ENCODE measurements at places on chromosomes 6 and 20. TPM values are rescaled to one million over a fixed set of nuclear protein-coding genes. Genes with fewer than 3 reads are reported as not detected.
A peak's percentile ranks its signal among the peaks of the same experiment; 100 is the strongest.

GRCh38 chr20:38985060-38985459, 22.9 kb downstream of the DHX35 start:
- H3K4me3 ChIP-seq: no peak overlapping the region
- H3K4me1 ChIP-seq: peaks cover 26% of the 10 kb centered on the region
- no peaks in the 10 kb centered on the region for H3K27me3 ChIP-seq
- DNase-seq: no peak
- H3K27ac ChIP-seq: no peak overlapping the region

The MYO6 gene
- total RNA-seq: 0.37 TPM

DNA sequence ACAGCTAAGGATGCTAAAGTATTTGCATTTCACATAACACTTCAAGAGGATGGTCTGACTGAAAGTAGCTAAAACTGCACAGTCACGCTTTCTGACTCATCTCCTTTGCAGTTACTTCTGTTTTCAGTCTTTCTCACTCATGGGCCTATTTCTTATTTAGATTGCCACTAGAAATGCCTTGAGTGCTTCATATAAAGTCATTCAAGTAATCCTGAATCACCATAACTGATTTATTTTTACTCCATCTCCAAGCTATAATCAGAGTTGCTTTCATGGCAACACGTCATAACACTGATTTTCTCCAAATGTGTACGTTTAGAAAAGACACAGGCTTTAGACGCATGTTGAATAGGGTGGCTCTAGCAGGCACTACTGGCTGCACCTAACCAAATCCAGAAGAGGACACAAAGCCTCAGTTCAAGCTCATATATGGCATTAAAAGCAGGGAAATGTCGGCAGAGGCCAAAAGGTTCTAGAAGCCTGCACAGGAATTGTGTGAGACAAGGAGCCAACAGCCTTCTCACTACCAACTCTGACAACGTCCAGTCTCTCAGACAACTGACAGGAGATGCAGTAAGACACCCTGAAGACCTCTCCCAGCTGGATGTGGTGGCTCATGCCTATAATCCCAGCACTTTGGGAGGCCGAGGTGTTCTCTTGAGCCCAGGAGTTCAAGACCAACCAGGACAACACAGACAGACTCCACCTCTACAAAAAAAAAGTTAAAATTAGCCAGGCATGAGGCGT, 64.1 kb upstream of the BEND6 start:
- peak; percentile 5 for DNase-seq
- H3K27me3 ChIP-seq: no peaks in the 10 kb centered on the region
- peaks cover 35% of the 10 kb centered on the region for H3K4me1 ChIP-seq

DNA sequence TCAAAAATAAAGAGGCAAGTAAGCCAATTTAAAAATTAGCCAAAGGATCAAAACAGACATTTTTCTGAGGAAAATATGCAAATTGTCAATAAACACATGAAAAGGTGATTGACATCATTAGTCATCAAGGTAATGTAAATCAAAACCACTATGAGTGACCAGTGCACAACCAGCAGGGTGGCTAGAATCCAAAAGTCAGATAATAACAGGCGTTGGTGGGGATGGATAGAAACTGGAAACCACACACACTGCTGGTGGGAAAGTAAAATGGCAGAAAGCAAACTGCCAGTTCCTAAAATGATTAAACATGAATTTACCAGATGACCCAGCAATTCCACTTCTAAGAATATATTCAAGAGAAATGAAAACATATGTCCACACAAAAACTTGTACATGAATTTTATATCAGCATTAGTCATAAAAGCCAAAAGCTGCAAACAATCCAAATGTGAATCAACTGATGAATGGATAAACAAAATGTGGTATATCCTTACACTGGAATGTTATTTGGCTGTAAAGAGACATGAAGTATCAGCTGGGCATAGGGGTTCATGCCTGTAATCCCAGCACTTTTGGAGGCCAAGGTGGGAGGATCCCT, 74.8 kb upstream of the MBOAT1 start:
- H3K27me3 ChIP-seq: peaks cover 19% of the 10 kb centered on the region
- H3K36me3 ChIP-seq: no peaks in the 10 kb centered on the region
- no peak overlapping the region for H3K27ac ChIP-seq
- no peak overlapping the region for H3K4me3 ChIP-seq
- no peak for DNase-seq

GRCh38 chr6:32168807-32169591, 4.6 kb downstream of the EGFL8 start:
- H3K4me1 ChIP-seq: peaks cover 17% of the 10 kb centered on the region
- peaks cover 17% of the 10 kb centered on the region for H3K36me3 ChIP-seq
- no peak overlapping the region for H3K27ac ChIP-seq
- no peak overlapping the region for H3K4me3 ChIP-seq

GRCh38 chr6:155881826-155882526, 426.3 kb upstream of the NOX3 start:
- no peaks in the 10 kb centered on the region for H3K27me3 ChIP-seq
- H3K27ac ChIP-seq: no peak overlapping the region
- DNase-seq: no peak
- H3K4me3 ChIP-seq: no peak overlapping the region
- H3K36me3 ChIP-seq: no peaks in the 10 kb centered on the region

DNA sequence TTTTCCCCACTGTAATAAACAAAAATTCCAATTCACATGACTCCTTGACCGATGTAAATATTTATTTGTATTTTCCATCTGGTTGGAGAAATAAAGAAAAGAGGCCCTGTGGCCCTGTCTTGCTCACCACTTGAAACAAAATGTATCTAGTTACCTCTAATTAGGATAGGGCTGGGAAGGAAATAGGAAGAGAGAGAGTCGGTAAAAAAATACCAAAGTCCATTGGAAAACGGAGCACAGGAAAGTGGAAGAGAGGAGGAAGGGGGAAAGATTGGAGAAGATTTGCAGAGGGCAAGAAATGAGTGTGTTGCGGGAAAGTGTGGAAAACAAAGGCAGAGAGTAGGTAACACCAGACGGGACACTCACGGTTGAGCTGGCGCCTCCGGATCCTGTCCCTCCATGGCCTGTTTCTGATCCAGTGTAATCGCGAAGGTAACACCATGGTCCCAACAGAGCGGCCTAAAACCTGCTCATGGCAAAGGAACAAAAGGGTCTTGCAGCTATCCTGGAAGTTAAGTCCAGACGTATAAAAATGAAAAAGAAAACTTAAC, 105.8 kb upstream of the RIPOR2 start:
- peaks cover 69% of the 10 kb centered on the region for H3K4me1 ChIP-seq
- peaks cover 15% of the 10 kb centered on the region for H3K36me3 ChIP-seq
- H3K27ac ChIP-seq: peak overlapping the region; percentile 95
- DNase-seq: no peak

The VGLL2 gene
- total RNA-seq: not detected

- no peaks in the 10 kb centered on the region for H3K4me1 ChIP-seq
- peaks cover 19% of the 10 kb centered on the region for H3K27me3 ChIP-seq
- no peak for DNase-seq
These were observed at the start of gene CALHM5 for GRCh38 chr6:116511424-116512110. TSS of gene CALHM5 (plus strand) at chr6:116511639. CDS start at chr6:116511697, 58 bp downstream.

GRCh38 chr6:28876710-28877109, 47.1 kb downstream of the TRIM27 start:
- no peak overlapping the region for H3K27ac ChIP-seq
- peaks cover 3% of the 10 kb centered on the region for H3K36me3 ChIP-seq
- peaks cover 33% of the 10 kb centered on the region for H3K27me3 ChIP-seq

- no peak for DNase-seq
- H3K27me3 ChIP-seq: no peaks in the 10 kb centered on the region
- no peak overlapping the region for H3K4me3 ChIP-seq
- peaks cover 16% of the 10 kb centered on the region for H3K36me3 ChIP-seq
- no peaks in the 10 kb centered on the region for H3K4me1 ChIP-seq
These were observed 9.6 kb upstream of the CPNE5 start for GRCh38 chr6:36848658-36849441.

DNA sequence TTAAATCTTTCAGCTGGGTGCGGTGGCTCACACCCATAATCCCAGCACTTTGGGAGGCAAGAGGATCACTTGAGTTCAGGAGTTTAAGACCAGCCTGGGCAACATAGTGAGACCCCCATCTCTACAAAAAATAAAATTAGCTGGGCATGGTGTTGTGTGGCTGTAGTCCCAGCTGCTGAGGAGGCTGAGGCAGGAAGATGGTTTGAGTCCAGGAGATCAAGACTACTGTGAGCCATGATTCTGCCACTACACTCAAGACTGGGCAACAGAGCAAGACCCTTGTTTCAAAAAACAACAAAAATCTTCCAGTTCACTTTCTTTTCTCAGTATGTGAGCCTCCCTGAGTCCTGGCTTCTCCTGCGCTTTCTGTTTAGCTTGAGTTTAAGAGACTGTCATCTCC, 7.9 kb downstream of the SDHAF4 start:
- H3K4me1 ChIP-seq: peaks cover 20% of the 10 kb centered on the region
- H3K4me3 ChIP-seq: no peak overlapping the region
- no peak overlapping the region for H3K27ac ChIP-seq
- no peak for DNase-seq
- H3K27me3 ChIP-seq: no peaks in the 10 kb centered on the region

The SAMD5 gene
- total RNA-seq: not detected

The RRAGD gene
- total RNA-seq: 7.8 TPM

DNA sequence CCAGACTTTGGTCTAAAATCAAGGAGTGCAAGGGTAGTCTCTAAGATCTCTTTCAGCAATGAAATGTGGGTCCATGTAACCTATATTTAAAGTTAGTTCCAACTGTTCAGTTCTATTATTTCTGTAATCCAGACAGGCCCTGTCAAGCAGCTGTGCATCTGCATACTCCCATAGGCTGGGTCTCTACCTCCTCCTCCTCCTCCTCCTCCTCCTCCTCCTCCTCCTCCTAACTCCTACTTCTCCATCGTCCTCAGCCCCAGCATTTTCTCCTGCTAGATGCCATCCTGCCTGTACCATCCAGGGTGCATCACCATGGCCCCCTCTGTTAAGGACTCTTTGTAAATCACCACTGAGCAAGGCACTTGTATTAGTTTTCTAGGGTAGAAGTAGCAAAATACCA, 52.4 kb upstream of the TPD52L1 start:
- H3K27me3 ChIP-seq: peaks cover 22% of the 10 kb centered on the region
- no peak for DNase-seq
- peaks cover 5% of the 10 kb centered on the region for H3K4me1 ChIP-seq
- peaks cover 1% of the 10 kb centered on the region for H3K36me3 ChIP-seq

- no peak overlapping the region for H3K27ac ChIP-seq
- no peaks in the 10 kb centered on the region for H3K27me3 ChIP-seq
- H3K36me3 ChIP-seq: peaks cover 47% of the 10 kb centered on the region
- no peaks in the 10 kb centered on the region for H3K4me1 ChIP-seq
- H3K4me3 ChIP-seq: no peak overlapping the region
These were observed 83.6 kb downstream of the PREP start for GRCh38 chr6:105319331-105319730.

DNA sequence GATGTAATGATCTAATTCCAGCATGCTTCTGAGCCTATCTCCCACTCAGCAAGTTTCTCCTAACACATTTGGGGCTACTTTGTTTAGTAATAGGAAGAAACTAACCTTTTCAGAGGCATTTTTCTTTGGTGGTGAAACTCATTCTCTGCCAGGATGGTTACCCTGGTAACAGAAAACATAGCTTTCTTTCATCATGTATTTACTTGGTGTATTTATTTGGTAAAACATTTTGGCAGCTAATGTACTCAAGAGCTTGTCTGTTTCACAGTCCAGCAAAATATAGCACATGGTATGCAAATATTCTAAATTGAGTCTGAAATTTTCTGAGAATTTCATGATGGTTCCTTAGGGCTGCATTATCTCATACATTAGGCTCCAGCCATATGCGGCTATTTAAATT, 100.0 kb downstream of the SLC35B3 start:
- no peak for DNase-seq
- H3K27ac ChIP-seq: no peak overlapping the region
- H3K27me3 ChIP-seq: no peaks in the 10 kb centered on the region
- no peak overlapping the region for H3K4me3 ChIP-seq
- H3K4me1 ChIP-seq: no peaks in the 10 kb centered on the region

DNA sequence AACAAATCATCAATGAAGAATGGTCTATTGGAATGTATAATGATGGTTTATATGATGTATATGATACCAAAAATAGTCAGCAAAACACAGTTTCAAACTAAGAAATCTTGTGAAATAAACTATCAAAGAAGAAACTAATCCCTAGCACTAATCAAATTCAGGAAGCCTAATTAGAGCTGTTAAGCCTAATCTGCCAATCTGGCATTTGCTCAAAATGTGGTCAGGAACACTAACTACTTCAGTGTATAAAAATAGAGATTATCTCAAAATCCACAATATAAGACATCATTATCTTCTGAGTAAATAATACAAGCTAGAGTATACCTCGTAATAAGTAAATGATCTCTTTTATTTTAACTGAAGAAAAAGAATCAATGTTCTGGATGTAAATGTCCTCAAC, 12.8 kb upstream of the AKAP7 start:
- H3K36me3 ChIP-seq: no peaks in the 10 kb centered on the region
- no peak overlapping the region for H3K4me3 ChIP-seq
- peaks cover 15% of the 10 kb centered on the region for H3K27me3 ChIP-seq

DNA sequence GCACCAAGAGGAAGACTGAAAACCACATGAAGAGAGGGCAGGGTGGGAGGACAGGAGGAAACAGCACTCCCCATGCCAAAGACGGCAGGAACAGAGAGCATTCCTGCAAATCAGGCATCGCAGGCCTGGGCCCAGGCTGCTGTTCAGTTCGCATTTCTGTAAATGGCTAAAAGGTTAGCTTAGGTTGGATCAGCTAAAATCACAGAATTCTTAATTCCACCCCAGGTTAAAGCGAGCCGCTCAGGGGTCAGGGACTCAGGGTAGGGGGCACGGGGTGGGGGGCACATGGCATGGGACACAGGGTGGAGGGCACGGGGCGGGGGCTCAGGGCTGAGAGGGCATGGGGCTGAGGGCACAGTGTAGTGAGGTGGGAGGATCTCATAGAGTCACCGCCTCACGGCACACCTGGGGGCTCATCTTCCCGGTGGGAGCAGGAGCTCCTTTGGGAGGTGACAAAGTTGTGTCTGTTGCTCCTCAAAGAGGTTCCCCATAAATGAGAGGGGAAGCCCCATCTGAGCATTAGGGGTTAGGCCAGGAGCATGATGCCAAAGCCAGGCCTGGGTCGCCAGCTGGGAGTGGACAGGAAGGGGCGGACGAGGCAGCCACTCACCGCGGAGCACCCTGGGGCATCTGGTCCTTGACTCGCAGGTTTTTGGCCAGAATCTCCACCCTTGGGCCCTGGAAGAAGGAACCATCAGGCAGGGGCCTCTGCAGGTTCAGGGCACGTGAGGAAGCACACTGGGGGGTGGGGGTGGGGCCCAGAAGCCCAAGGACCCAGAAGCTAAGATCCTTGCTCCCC, 200.7 kb downstream of the PREX1 start:
- peaks cover 20% of the 10 kb centered on the region for H3K36me3 ChIP-seq
- DNase-seq: no peak
- H3K27me3 ChIP-seq: no peaks in the 10 kb centered on the region
- peaks cover 10% of the 10 kb centered on the region for H3K4me1 ChIP-seq

DNA sequence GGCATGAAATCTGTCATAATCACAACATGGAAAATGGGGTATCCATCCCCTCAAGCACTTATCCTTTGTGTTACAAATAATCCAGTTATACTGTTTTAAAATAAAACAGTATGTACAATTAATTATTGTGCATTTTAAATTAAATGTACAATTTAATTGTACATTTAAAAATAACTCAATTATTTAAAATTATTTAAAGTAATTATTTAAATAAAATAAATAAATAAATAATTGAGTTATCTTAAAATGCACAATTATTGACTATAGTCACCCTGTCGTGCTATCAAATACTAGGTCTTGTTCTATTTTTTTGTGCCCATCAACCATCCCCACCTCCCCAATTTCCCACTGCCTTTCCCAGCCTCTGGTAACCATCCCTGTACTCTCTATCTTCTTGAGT, 66.9 kb upstream of the KCNG1 start:
- no peak overlapping the region for H3K4me3 ChIP-seq
- DNase-seq: no peak
- peaks cover 5% of the 10 kb centered on the region for H3K4me1 ChIP-seq
- H3K27ac ChIP-seq: no peak overlapping the region

The BANF2 gene
- not detected for total RNA-seq

The PRDM1 gene
- total RNA-seq: 78.8 TPM
